CD4-positive, alpha-beta T cell (primary cell): ENCODE measurements at places on chromosomes 5 and 9. TPM values are rescaled to one million over a fixed set of nuclear protein-coding genes. Genes with fewer than 3 reads are reported as not detected.

The MEIKIN gene
- not detected for total RNA-seq

The PLPP6 gene
- 10.5 TPM for total RNA-seq

The QRFP gene
- total RNA-seq = not detected

The LCN9 gene
- not detected for total RNA-seq

The SAXO1 gene
- total RNA-seq = 0.34 TPM

The OBP2B gene
- total RNA-seq = not detected

The SSBP2 gene
- 36.3 TPM for total RNA-seq

The IL7R gene
- 638 TPM for total RNA-seq

The LOX gene
- 0.11 TPM for total RNA-seq

The IGFBPL1 gene
- not detected for total RNA-seq

The N4BP3 gene
- 3.8 TPM for total RNA-seq

The SLC24A2 gene
- total RNA-seq = not detected

The BHMT2 gene
- not detected for total RNA-seq

The KIAA0825 gene
- 1.5 TPM for total RNA-seq

The FOXD4L5 gene
- not detected for total RNA-seq

The SLC6A3 gene
- total RNA-seq = not detected

The MAST4 gene
- 21.3 TPM for total RNA-seq

The TMEM215 gene
- not detected for total RNA-seq

The DDX4 gene
- not detected for total RNA-seq

The INSL6 gene
- total RNA-seq = not detected

The KCNV2 gene
- total RNA-seq = not detected

The CAVIN4 gene
- 0.08 TPM for total RNA-seq

The CA9 gene
- total RNA-seq = not detected

The PITX1 gene
- total RNA-seq = not detected

The NR2F1 gene
- not detected for total RNA-seq

The XRCC4 gene
- total RNA-seq = 1.8 TPM

The CCNJL gene
- total RNA-seq = not detected

The MEGF10 gene
- not detected for total RNA-seq

The OMD gene
- total RNA-seq = not detected

The LRRC70 gene
- 7.3 TPM for total RNA-seq

The CYLC2 gene
- total RNA-seq = not detected

The TERT gene
- 0.55 TPM for total RNA-seq

The DND1 gene
- total RNA-seq = 2.1 TPM

The HSPA5 gene
- total RNA-seq = 276 TPM

The PKD2L2 gene
- total RNA-seq = not detected

The PCDHGA1 gene
- not detected for total RNA-seq

The ZCCHC7 gene
- 41.0 TPM for total RNA-seq

The SV2C gene
- total RNA-seq = 0.08 TPM
